ENCODE measurements at places on chromosomes 12 and 14.
A peak's percentile ranks its signal among the peaks of the same experiment; 100 is the strongest.

- no peak for DNase-seq
Measured at GRCh38 chr12:121346747-121347146, 5.5 kb downstream of the ANAPC5 start.

- no peak for DNase-seq
Measured at GRCh38 chr12:56932867-56933266, 1.3 kb downstream of the SDR9C7 start.

- no peak for DNase-seq
Measured at GRCh38 chr12:53761306-53761705, 9.5 kb upstream of the CISTR start.

DNA sequence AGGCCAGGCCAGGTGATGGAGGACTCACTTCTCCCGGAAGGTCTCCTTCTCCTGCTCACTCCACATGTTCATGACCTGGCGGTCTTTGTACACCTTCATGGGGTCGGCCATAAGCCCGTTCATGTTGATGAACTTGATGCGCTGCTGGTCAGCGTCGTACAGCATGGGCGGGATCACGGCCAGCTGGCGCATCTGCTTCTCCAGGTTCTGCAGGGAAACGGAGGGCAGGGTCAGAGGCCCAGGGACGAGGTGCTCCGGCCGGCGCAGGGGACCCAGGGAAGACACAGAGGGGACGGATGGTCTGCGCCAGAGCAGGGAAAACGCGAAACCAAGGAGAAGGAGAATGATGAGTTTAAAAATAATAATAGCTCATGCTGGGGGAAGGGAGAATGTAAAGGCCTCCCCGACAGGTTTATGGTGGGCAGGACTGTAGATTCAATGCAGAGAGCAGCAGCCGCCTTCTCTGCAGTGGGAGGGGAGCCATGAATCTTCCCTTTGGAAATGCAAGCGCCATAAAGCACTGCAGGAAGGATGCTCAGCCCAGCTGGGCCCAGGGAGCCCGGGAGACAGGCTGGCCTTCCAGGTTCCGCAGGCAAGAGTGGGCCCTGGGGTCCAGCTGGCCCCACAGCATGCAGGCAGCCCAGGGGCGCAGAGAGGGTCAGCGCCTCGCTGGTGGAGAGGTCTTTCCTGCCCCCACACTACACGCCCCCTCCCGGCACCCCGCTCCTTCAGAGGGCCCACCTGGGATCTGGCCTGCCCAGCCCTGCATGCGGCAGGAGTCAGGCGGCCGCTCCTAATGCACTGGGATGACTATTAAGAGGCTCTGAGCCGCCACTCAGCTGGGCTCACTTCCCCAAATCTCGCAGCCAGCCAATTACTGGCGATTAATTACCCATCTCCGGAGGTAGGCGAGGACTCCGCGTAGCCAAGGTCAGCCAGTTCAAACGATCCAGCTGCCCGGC is 132.0 kb downstream of the RFLNA start:
- no peak for DNase-seq

DNA sequence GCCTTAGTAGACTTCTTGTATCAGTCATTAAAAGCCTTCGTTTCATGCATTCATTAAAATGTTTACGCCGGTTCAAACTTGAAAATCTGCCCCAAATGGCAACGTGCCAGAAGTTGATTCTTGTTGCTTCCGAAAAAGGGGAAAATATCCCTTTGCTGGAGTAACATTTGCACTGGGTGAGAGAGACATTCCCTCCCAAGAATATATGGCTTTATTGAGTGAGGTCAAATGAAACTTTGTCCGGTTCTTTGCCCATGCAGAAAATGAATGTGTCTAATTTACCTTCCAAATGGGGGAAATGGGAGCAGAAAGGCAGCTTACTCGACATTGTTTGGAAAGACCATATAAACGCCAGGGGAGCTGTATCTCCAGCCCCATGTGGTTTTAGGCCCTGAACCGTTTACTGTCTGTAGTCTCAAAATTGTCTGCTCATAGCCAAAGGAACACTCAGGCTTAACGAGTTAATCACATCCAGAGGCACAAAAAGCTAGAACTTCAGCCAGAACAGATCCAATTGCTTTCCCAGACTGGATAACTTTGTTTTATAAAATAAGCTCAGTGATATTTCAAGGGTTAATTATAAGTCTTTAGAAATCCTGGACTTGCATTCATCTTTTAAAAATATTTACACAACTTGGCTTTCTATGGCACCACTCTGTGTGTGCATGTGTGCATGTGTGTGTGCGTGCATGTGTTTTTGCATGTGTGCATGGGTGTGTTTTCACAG is 2.9 kb upstream of the EMP1 start:
- DNase-seq, result peak; percentile 19

GRCh38 chr14:24875991-24876878 is 173.7 kb downstream of the STXBP6 start:
- DNase-seq, result no peak

- no peak for DNase-seq
Measured at GRCh38 chr12:10167599-10167998, 4.3 kb downstream of the OLR1 start.

DNA sequence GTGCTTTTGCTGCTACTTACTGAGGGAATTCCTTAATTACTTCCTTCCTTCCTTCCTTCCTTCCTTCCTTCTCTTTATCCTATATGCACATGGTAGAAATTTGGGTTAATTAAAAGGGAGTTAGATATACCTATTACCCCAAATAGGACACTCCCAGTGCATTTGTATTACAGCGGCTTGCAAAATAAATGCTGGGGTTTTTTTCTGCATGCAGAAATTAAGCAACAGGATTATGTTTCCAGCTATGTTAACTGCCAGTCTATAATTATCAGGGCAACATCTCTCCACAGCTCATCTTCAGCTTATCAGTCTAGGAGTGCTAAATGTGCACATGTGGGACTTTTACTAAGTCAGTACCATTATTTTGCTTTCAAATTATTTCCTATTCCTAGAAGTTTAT is 132.9 kb upstream of the SLC35F4 start:
- DNase-seq, result no peak

DNA sequence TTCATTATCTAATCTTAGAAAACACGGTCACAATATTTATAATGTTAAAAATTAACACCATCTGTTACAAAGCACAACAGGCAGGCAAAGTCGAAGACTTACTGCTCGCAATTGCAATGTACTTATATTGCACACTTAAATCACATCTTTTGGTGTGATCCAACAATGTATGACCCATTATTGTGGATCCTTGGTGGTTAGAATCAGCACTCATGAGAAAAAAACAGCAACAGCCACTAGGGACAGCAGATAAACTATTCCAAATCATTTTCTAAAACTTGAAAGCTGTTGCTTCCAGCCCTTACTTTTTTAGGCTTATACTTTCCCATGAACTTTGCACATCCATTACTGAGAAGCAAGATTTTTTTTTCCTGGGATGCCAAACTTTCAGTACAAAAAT is 20.4 kb downstream of the COX16 start:
- no peak for DNase-seq

GRCh38 chr14:69484444-69485314 is at the start of gene PLEKHD1:
PLEKHD1 (plus strand) TSS chr14:69484728; CDS start chr14:69484966, 238 bp downstream.
- no peak for DNase-seq

DNA sequence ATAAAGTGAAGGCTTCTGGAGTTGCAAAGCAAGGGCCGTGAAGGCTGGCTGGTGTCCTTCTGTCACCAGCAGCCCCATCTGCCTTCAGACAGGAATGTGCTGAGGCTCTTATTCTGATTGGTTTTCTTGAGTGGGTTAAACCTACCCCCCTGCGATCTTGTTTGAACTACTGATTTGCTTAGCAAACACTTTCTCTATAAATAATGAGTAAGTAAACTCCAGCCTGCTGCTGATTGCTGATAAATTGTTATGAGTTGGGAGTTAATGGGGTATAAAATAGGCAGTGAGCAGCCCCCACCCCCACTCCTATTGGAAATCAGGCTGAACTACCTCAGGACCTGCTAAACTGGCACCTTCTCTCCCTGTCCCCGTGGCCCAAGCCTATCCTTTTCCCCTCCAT is 146.1 kb upstream of the NOS1 start:
- no peak for DNase-seq

GRCh38 chr14:22410497-22410896 is 178.5 kb downstream of the DAD1 start:
- no peak for DNase-seq

- DNase-seq, result no peak
Measured at GRCh38 chr12:86249851-86250250, 6.3 kb downstream of the MGAT4C start.

- DNase-seq, result peak; percentile 14
Measured at GRCh38 chr14:50225067-50225973, 6.1 kb downstream of the SOS2 start.

GRCh38 chr14:43249591-43249990 is 1257.5 kb downstream of the FSCB start:
- no peak for DNase-seq

DNA sequence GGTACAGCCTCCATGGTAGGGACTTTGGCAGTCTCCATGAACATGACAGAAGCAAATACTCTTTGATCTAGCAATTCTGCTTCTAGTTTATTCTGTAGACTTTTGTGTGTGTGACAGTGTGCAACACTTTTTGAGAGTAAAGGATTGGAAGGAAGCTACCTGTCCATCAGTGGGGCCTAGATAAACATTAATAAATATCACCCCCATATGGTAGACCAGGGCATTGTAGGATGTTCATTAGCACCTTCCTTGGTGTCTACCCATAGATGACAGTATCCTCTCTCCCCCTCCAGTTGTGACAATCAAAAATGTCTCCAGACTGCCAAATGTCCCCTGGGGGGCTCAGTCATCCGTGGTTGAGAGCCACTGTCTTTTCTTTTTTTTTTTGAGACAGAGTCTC is 10.8 kb downstream of the SNRNP35 start:
- DNase-seq, result no peak

DNA sequence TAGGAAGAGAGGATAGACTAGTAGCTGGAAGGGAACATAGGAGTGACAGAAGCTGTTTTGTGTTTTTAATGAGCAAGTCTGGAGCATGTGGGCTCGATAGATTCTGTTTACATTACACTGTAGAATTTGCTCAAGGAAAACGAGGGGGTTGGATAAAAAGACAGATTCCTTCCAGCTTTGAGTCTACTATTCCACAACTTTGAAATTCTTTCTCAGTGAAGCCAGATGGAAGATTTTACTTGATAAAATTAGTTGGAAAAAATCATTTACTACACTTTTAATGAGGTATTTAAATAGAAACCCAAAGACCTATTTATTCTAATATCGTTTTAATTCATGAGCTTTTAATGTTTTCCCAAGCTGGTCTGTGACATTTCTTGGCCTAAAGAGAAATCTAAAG is 19.5 kb upstream of the EPS8 start:
- DNase-seq, result no peak

Data from NCI-H446 (cell line).